Endodermal cell (in vitro differentiated cells): ENCODE measurements at places on chromosomes 16 and 17. TPM values are rescaled to one million over a fixed set of nuclear protein-coding genes. Genes with fewer than 3 reads are reported as not detected.
A peak's percentile ranks its signal among the peaks of the same experiment; 100 is the strongest.

The KCNH4 gene
- total RNA-seq = not detected in 3 replicates

The SNRNP25 gene
- 54.2 and 58.6 TPM in 2 replicates for total RNA-seq

The KRT10 gene
- 22.3 and 24.0 TPM in 2 replicates for total RNA-seq

- DNase-seq = no peak
- H3K4me3 ChIP-seq = no peak overlapping the region
- no peaks in the 10 kb centered on the region for H3K4me1 ChIP-seq
Observed at GRCh38 chr17:60386147-60387058, 5.5 kb downstream of the USP32 start.

GRCh38 chr16:87874639-87875427 is 5.5 kb upstream of the SLC7A5 start:
- no peaks in the 10 kb centered on the region for H3K27me3 ChIP-seq
- peak; percentile 90 for DNase-seq
- H3K4me1 ChIP-seq = peaks cover 7% of the 10 kb centered on the region
- H3K36me3 ChIP-seq = no peaks in the 10 kb centered on the region

DNA sequence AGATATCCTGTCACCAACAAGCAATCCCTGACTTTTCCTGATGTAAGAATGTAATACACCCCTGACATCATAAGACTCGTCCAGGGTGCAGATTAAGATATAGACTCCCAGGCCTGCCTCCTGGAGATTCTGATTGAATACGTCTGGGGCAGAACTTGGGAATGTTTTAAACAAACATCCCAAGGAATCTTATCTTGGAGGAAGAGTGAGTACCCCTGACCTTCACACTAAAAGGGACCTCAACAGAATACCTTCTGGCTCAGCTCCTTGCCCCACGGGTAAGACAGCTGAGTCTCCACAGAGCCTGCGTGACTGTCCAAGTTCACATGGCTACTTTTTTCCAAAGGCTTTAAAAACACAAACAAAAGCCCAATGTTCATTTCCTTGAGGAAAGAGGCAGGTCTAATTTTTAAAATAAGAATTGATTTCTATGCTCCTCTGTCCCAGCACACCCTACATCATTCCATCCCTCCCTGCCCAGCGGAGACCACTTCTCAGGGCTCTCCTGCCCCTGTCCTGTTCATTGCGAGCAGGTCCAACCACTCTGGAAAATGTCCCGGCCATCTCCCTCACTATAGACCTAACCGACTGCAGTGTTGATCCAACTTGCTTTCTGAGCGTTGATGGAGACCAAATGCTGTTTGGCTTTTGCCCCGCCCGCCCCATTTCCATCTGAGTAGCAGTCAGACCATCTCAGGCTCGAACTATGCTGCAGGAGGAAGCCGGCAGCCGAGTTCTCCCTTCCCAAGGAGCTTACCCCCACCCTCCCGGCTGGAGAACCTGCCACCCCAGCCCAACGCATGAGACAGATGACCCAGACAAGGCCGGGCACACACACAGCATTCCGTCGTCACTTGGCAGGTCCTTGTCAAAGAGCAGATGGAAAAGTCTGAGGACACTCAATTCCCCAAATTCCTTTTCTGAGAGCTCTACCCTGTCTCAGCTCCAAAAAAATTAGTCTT is 44.1 kb upstream of the MYH10 start:
- peaks cover 7% of the 10 kb centered on the region for H3K4me1 ChIP-seq
- no peak overlapping the region for H3K27ac ChIP-seq
- no peaks in the 10 kb centered on the region for H3K27me3 ChIP-seq
- H3K4me3 ChIP-seq = no peak overlapping the region
